ENCODE measurements at places on chromosomes 1 and 21.

DNA sequence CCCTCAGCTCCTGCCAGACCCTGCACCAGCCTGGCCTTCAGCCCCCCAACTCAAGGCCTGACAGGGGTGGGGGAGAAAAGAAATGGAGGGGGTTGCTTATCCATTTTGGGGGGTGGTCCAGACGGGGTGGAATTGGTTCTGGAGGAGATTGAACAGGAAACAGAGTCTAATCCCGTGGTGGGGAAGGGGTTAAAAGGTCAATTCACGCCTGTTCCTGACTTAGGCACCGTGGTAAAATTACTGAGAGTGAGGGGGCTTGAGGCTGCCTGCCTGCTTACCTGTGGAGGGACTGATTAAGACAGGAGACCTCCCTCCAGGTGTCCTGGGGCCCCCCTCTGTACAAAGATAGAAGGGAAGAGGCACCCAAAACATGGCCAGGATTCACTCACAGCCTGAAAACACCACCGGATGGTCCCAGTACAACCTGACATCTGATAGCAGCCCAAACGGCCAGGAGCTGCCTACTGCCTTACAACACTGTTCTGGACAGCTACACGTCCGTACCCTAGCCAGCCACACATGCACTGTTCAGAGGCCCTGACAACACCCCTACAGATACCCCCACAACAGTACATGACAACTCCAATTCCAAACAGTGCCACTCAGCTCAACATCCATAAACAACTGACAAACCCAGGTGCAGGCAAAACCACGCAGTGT is 31.8 kb downstream of the AHDC1 start:
- no peak for DNase-seq

DNA sequence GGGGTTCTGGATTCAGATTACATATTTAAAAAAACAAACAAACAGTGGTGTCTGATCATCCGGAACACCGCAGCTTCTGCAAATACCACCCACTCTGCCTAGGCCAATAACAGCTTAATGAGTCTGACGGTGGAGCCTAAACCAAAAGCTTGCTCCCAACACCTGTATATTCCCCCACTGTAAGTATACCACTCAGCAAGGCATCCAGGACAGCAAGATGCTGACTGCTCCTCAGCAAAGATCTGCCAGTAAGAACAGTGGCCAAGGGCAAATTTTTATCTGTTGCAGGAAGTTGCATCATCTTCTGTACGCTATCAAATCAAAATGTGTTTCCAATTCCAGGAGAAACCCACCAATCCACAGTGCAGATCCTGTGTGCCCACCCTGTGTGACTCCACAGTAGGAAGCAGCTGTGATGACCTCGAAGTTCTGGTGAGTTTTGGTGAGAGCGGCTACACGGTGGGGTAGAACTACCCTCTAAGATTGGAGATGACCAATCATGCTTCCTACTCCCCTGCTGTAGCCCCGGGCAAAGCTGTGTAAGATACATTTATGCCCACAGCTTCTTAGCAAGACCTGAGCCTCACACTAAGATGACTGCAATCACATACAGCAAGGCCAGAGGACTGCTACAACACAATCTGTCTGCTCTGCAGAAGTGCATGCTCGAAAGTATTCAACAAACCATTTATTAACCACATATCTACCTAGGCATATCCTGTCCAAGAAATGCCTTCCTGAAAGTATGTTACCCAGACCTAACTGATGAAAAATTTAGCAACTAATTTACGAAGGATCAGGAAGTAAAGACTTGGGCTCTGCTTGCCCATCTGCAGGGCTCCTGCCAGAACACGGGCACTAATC is 30.5 kb downstream of the SIPA1L2 start:
- no peak for DNase-seq

GRCh38 chr1:109479311-109479710 is 4.4 kb upstream of the ATXN7L2 start:
- no peak for DNase-seq

- no peak for DNase-seq
These were observed 2.2 kb downstream of the GAS5 start for GRCh38 chr1:173865468-173866164.

DNA sequence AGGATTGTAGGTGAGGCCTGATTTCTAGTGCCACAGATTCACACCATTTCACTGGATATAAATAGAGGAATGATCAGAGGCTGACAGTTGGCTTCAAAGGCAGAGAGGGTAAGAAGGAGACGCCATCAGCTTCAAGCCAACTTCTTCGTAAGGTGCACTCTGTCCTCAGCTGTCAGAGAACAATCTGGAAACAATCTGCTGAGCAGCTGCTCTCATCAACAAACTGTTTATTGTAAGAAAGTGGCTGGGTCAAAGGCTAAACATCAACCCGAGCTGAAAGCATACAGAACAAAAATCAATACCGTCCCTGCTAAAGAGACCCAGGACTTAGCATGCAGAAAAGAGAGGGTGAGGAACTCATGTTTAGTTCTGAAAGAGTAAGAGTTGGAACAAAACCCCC is 48.2 kb downstream of the HLCS start:
- DNase-seq: no peak

DNA sequence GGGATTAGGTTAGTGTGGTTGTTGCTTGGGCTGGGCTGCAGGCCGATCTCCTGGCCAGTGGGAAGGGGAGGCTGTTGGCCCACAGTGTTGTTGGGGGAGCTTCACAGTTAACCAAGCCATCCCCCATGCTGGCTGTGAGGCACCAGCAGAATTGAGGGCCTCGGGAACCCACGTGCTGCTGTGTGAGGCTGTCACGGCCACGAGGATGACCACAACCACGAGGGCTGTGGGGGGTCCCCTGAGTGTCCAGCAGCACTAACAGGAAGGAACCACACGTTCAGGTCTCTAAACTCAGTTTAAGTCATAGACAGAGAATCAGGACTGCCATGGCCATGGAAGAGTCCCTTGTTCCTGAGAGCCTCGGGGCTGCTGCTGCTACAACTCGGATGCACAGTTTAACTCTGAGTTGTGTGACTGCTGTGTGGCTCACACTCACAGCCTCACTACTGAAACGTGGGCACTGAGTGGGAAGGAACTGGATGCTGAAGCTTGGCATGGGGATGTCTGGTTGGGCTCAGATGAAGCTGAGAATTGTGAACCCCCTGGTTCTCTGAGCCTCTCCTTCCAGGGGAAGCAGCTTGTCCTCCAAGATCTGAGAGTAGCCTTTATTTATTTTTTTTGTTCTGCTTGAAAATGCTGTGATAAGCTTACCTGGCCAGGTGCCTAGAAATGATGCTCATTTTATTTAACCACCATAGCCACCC is 4.8 kb upstream of the MMEL1 start:
- no peak for DNase-seq

GRCh38 chr1:174769961-174770549 is 229.7 kb upstream of the CACYBP start:
- DNase-seq: peak; percentile 9

GRCh38 chr1:54300401-54300800 is 100.4 kb downstream of the MRPL37 start:
- no peak for DNase-seq

DNA sequence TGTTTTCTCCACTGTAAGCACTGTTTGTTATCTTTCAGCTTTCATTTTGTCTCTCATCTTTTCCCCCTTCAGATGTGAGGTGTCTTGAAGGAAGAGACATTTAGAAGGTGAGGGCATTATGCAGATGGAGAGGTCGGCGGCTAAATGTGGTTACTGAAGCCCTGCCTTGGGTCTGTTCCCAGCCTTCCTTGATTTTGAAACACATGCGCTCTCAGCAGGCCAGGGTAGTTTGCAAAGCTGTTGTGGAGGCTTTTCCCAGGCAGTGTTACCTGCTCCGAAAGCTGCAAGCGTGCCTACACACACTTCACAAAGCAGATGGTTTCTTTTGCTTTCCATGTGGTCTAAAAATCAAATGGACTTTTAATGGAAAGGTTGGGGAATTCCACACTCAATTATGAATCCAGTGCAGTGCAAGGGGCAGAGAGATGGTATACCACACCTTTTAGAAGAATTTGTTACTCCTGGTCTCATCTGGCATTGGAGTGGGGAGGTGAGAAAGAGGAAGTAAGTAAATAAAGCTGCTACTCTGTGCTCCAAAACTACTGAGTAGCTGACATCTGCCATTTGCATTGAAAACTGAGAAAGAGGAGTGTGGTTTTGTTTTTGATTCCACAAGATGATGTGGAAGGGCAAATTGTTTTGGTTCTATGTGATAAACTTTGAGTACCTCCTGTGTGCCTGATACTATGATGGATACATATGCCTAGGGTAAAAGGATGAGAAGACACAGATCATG is 91.9 kb downstream of the NFIA start:
- no peak for DNase-seq
